HepG2 (cell line): ENCODE measurements at places on chromosomes 13 and 19. TPM values are rescaled to one million over a fixed set of nuclear protein-coding genes. Genes with fewer than 3 reads are reported as not detected.

- no peaks in the 10 kb centered on the region for H3K4me1 ChIP-seq
- H3K4me3 ChIP-seq: no peak overlapping the region
- peaks cover 5% of the 10 kb centered on the region; the same call in 2 of the 3 replicates for H3K36me3 ChIP-seq
- H3K27me3 ChIP-seq: no peaks in the 10 kb centered on the region
These were observed 53.7 kb downstream of the PEPD start for GRCh38 chr19:33467851-33468250.

DNA sequence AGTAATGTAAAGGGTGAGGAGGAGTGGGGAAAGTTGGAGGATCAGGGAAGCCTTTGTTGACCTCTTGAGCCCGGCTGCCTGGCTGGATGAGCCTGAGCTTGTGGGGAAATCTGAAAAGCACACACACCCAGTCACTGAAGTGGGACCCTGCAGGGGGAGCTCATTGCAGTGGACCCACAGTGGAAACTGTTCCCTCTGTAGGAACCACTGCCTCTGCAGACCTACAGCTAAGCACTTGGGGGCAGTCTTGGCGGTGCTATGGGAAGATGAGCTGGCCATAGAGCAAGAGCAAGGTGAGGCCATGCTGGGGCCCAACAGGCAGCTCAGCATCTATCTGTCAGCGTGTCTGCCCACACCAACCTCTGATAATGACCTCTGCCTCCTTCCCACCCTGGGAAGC, 294.8 kb downstream of the TSHZ3 start:
- H3K36me3 ChIP-seq: no peaks in the 10 kb centered on the region
- no peaks in the 10 kb centered on the region for H3K4me1 ChIP-seq
- H3K4me3 ChIP-seq: no peak overlapping the region
- H3K27ac ChIP-seq: no peak overlapping the region
- DNase-seq: no peak
- no peaks in the 10 kb centered on the region for H3K27me3 ChIP-seq

DNA sequence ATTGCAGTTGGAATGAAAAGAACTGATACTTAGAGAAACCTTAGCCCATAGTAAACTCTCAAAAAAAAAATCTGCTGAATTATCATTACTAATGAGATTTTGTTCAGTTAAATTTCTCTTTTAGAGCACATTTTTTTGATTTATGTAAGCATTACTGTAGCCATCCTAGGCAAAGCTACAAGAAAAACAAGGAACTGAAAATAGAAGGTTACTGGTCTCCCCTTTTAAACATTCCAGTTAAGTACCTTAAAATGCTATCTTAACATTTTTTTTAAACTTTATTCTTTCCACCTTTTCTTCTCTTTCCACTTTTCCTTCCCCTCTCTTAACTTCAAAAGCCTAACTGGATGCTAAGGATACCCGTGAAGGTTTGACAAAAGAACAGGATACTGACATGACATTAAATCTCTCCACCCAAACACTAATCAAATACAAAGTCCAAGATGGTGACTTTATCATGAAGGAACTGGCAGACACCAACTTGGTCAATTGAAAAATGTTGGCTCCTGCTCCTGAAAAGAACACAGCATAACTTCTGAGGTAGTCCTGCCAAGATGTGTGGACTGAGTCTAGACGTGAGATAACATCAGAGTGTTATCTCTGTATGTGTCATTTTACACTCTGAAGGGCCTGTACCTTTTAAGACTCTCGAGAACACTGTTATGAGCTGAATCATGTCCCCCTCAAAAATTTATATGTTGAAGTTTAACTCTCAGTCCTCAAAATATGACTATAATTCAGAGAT, 29.5 kb upstream of the SACS start:
- peaks cover 12% of the 10 kb centered on the region for H3K4me1 ChIP-seq
- H3K36me3 ChIP-seq: no peaks in the 10 kb centered on the region
- no peak for DNase-seq
- no peak overlapping the region for H3K4me3 ChIP-seq
- no peaks in the 10 kb centered on the region for H3K27me3 ChIP-seq

Gene TNNT1
- 1.3 and 1.4 TPM in 2 replicates for total RNA-seq
